ENCODE measurements at places on chromosomes 11 and 22. TPM values are rescaled to one million over a fixed set of nuclear protein-coding genes. Genes with fewer than 3 reads are reported as not detected.
A peak's percentile ranks its signal among the peaks of the same experiment; 100 is the strongest.

- no peaks in the 10 kb centered on the region for H3K36me3 ChIP-seq
- no peak overlapping the region for H3K4me3 ChIP-seq
- H3K4me1 ChIP-seq, result peaks cover 27% of the 10 kb centered on the region
- peak; percentile 64 for DNase-seq
- H3K27me3 ChIP-seq, result no peaks in the 10 kb centered on the region
Measured at GRCh38 chr11:66081505-66081904, 11.4 kb downstream of the PACS1 start.

- no peaks in the 10 kb centered on the region for H3K36me3 ChIP-seq
- peak; percentile 88 for DNase-seq
- H3K4me1 ChIP-seq, result peaks cover 9% of the 10 kb centered on the region
- no peaks in the 10 kb centered on the region for H3K27me3 ChIP-seq
- no peak overlapping the region for H3K27ac ChIP-seq
Measured at GRCh38 chr22:38114484-38115398, 4.3 kb upstream of the BAIAP2L2 start.

DNA sequence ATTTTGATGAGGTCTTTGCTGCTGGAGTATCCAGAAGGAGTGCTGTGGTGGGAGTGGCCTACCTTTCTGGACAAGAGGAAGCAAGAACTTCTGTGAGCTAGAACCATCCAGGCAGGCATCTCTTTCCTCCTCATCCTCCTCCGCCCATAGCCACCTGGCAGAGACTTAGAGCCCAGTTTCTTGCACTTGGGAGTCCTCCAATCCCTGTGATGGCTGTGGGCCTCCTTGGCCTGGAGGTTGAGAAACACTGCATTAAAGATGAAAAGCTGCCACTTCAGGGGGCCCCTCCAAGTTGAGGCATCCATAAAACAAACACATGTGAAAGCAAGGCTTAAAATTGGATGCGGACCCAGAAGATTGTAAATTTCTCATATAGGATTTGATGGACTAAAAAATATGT is 110.3 kb downstream of the ZBTB16 start:
- no peak overlapping the region for H3K4me3 ChIP-seq
- no peak for DNase-seq
- no peak overlapping the region for H3K27ac ChIP-seq
- peaks cover 40% of the 10 kb centered on the region for H3K4me1 ChIP-seq
- H3K36me3 ChIP-seq, result no peaks in the 10 kb centered on the region

DNA sequence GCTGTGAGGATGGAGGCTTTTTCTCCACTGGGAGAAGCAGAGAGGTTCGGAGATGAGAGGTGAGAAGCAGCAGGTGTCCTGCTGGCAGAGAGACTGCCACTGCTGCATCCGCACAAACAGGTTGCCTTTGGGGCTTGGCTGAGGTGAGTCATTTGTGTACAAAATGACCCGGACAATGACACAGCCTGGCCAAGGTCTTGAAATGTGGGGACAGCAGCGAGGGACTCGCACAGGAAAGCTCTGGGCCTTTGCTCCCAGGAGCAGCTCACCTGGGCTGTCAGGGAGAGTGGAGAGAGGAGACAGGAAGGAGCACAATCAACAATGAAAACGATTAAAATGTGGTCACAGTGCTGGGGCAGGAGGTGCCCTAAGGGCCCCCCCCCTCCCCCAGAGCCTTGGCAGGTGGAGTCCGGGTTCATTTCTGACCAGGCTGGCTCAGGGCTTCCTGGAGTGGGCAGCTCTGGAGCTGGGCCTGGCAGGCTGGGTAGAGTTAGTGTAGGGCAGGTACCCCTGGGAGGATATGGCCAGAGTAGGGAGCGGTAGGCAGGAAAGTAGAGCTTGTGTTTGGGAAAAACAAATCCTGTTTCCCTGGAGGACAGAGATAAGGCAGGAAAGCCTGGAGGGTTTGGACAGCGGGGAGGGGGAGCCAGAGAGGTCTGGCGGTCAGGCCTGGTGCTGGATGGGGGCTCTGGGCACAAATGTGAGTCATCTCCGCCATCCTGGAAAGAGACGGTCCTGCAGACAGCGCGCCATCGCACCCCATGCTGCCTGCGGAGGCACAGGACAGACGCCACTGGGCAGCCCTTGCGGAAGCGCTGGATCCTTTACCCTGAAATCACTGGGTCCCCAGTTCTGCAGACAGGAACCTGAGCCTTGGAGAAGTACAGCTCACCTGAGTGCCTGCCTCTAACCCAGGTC is 37.8 kb upstream of the CELSR1 start:
- no peaks in the 10 kb centered on the region for H3K36me3 ChIP-seq
- peaks cover 23% of the 10 kb centered on the region for H3K4me1 ChIP-seq
- no peak overlapping the region for H3K4me3 ChIP-seq
- peak overlapping the region; percentile 86 for H3K27ac ChIP-seq
- H3K27me3 ChIP-seq, result no peaks in the 10 kb centered on the region

DNA sequence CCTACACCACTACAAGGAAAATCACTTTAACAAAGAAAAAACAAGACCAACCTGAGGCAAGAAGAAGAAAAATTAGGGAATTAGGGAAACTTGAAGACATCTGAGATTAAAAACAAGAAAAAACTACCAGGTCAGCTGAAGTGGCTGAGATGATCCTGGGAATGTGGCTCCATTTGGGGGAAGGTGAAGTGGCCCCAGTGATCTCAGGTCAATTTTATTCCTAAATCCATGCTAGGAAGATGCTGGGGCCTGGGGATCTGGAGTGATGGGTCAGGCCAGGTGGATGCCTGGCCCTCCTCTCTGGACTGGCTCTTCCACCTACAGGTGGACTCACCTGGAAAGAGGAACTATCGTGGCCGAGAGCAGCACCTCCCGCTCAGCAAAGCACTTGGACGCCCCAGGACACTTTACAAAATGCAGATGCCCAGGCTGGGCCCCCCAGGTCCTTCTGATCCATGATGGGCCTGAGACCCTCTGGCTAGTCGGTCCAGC is 6.7 kb downstream of the TOP3B start:
- H3K36me3 ChIP-seq, result peaks cover 14% of the 10 kb centered on the region
- H3K4me1 ChIP-seq, result no peaks in the 10 kb centered on the region
- no peak for DNase-seq
- no peak overlapping the region for H3K4me3 ChIP-seq
- no peaks in the 10 kb centered on the region for H3K27me3 ChIP-seq

- peaks cover 4% of the 10 kb centered on the region for H3K36me3 ChIP-seq
- no peak overlapping the region for H3K27ac ChIP-seq
- no peaks in the 10 kb centered on the region for H3K4me1 ChIP-seq
- no peak for DNase-seq
Measured at GRCh38 chr22:44000123-44000522, 24.0 kb upstream of the PARVB start.

DNA sequence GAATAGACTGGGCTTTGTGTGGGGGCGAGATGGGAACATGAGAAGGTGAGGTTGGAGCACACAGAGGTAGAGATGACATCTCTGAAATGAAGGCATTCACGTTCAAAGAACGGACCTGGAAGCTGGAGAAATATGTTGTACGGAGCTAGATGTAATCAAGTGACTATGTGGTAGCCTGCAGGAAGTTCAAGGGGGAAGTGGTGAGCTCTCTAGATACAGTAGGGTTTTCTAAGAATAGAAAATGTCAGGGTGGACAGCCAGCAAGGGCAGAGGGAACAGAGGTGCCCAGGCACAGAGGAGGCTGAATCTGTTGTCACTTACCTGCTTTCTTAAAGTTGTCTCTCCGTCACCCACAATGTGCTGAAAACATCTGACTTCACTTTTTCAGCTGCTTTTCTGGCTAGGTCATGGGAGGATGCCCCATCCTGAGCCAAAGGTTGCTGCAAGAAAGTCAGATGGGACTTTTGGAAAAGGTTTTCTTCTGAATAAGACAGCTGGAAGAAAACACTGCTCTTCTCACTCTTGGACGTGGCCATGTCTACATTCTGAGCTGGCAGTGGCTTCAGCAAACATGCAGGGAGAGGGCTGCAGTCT is 171.5 kb upstream of the B3GAT1 start:
- no peak for DNase-seq
- no peak overlapping the region for H3K27ac ChIP-seq
- H3K4me1 ChIP-seq, result no peaks in the 10 kb centered on the region
- no peaks in the 10 kb centered on the region for H3K36me3 ChIP-seq

DNA sequence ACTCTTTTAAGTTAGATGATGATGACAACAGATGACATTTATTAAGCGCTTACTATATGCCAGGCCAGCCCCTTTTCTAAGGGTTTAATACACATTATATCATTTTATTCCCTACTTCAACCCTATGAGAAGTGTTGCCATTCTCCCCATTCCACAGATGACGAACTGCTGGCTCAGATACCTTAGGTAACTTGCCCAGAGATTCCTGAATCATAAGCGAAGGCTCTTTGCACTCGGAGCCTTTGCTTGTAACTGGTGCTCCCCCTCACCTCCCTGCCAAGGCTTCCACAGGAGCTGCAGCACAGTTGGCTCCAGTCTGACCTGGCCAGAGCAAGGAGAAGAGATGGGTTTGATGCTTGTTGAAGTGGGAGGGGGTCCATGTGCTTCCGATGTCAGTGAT is 43.0 kb downstream of the DBX1 start:
- no peak overlapping the region for H3K27ac ChIP-seq
- DNase-seq, result no peak
- H3K4me3 ChIP-seq, result no peak overlapping the region
- peaks cover 3% of the 10 kb centered on the region for H3K4me1 ChIP-seq
- no peaks in the 10 kb centered on the region for H3K36me3 ChIP-seq

DNA sequence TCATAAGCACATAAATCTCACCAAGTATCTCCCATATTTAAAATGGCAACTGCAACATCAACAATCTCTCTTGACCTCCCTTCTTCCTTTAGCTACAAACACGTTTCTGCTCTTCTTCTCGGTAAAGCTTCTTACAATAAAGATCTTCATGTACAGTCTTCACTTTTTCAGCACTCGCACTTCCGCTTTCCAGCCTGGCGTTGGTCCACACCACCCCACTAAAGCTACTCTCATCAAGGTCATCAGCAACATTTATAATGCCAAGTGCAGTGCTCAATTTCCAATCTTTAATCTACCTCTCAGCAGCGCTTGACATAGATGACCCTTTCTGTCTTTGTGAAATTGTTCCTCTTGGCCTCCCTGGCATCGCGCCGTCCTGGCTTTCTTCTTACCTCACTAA is 33.6 kb downstream of the NTM start:
- H3K36me3 ChIP-seq, result no peaks in the 10 kb centered on the region
- H3K27me3 ChIP-seq, result no peaks in the 10 kb centered on the region
- no peak overlapping the region for H3K27ac ChIP-seq
- H3K4me1 ChIP-seq, result no peaks in the 10 kb centered on the region

DNA sequence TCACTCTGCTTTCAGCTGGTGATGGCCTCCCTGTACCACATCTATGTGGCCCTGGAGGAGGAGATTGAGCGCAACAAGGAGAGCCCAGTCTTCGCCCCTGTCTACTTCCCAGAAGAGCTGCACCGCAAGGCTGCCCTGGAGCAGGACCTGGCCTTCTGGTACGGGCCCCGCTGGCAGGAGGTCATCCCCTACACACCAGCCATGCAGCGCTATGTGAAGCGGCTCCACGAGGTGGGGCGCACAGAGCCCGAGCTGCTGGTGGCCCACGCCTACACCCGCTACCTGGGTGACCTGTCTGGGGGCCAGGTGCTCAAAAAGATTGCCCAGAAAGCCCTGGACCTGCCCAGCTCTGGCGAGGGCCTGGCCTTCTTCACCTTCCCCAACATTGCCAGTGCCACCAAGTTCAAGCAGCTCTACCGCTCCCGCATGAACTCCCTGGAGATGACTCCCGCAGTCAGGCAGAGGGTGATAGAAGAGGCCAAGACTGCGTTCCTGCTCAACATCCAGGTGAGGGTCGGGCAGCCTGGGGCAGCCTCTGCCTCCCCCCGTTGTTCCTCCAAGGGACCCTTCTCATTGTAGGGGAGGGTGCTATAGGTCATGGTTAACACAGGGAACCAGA is 5.9 kb downstream of the HMOX1 start:
- no peak overlapping the region for H3K27ac ChIP-seq
- no peaks in the 10 kb centered on the region for H3K4me1 ChIP-seq
- no peak for DNase-seq
- no peak overlapping the region for H3K4me3 ChIP-seq

DNA sequence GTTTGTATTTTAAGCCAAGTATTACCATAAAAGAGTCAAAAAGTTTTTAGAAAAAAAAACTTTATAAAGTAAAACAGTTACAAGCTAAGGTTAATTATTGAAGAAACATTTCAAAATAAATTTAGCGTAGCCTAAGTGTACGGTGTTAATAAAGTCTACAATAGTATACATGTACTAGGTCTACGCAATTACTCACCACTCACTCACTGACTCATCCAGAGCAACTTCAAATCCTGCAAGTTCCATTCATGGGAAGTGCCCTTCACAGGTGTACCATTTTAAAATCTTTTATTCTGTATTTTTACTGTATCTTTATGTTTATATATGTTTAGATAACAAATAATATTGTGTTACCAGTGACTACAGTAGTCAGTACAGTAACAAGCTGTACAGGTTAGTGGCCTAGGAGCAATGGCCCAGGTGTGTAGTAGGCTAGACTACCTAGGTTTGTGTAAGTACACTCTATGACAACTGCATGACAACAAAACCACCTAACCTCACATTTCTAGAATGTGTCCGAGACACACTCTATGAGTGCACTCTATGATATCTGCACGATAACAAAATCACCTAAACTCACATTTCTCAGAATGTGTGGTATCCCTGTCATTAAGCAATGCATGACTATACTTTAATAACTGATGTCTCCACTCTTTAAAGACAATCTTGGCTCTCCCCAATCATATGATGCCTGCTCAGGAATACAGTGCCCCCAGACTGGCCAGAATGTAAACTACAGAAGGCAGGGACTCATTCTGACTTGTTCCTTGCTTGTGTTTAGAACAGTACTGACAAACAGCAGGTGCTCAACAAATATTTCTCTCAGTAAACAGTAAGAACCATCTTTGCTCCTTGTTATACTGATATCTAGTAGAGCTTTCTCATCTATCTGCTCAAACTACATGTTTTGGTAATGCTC is 21.2 kb downstream of the KMT5B start:
- H3K27me3 ChIP-seq, result no peaks in the 10 kb centered on the region
- H3K4me1 ChIP-seq, result peaks cover 7% of the 10 kb centered on the region
- no peaks in the 10 kb centered on the region for H3K36me3 ChIP-seq
- no peak overlapping the region for H3K4me3 ChIP-seq
- no peak overlapping the region for H3K27ac ChIP-seq
- DNase-seq, result no peak

GRCh38 chr11:86159581-86159891 is 85.0 kb upstream of the EED start:
- H3K4me3 ChIP-seq, result no peak overlapping the region
- H3K27me3 ChIP-seq, result no peaks in the 10 kb centered on the region
- DNase-seq, result no peak
- H3K4me1 ChIP-seq, result no peaks in the 10 kb centered on the region
- no peak overlapping the region for H3K27ac ChIP-seq

DNA sequence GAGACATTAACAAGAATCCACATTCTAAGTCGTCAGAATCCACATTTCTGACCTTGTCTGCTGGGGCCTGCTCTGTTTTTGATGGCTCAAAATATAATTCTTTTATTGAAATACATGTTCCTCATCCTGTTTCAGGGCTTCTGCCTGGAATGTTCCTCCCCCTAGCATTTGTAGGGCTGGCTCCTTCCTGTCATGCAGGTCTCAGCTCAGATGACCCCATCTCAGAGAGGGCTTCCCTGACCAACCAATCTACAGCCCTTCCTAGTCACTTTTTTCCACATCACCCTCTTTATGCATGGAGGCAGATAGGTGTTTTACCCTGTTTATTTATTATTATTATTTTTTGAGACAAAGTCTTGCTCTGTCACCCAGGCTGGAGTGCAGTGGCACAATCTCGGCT is 14.8 kb downstream of the TMEM123 start:
- no peaks in the 10 kb centered on the region for H3K36me3 ChIP-seq
- H3K27me3 ChIP-seq, result no peaks in the 10 kb centered on the region
- H3K27ac ChIP-seq, result no peak overlapping the region
- no peak for DNase-seq
- H3K4me3 ChIP-seq, result no peak overlapping the region

The PTPRCAP gene
- total RNA-seq, result 5.5 TPM

The OR6T1 gene
- total RNA-seq, result not detected

The SCGB1A1 gene
- 2.3 TPM for total RNA-seq

The FBLN1 gene
- total RNA-seq, result 41.6 TPM

The CATSPERZ gene
- total RNA-seq, result not detected

The CWF19L2 gene
- 9.0 TPM for total RNA-seq

The MS4A6A gene
- total RNA-seq, result 10.5 TPM

Data from colonic mucosa (tissue), 4 donors.